NCI-H2107 (cell line): ENCODE measurements at places on chromosomes 7 and 10.

DNA sequence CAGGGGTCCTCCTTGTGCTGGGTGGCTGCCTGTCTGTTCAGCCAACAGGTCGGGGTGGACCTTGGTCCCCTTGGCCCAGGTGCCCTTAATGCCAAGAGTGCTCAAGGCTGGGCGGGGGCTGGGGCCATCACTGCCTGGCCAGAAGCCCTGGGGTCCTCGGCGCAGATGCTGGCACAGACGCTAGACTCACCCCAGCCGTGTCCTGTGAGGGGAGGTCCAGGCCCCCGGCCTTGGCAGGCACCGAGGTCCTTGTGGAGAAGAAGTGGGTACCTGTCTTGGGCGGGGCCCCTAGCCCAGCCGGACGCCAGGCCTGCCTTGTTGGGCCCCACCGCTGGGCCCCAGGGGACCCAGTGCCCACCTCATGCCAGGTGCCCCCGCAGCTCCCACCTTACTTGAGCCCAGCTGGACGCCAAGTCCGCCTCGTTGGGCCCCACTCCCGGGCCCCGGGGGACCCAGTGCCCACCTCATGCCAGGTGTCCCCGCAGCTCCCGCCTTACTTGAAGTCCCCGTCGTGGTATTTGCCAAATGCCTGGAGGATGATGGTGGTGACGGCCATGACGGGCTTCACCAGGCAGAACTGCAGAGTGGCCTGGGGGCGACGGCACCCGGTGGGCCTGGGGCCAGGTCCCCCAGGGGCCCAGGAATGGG, 6.5 kb downstream of the TMEM184A start:
- no peak for DNase-seq

DNA sequence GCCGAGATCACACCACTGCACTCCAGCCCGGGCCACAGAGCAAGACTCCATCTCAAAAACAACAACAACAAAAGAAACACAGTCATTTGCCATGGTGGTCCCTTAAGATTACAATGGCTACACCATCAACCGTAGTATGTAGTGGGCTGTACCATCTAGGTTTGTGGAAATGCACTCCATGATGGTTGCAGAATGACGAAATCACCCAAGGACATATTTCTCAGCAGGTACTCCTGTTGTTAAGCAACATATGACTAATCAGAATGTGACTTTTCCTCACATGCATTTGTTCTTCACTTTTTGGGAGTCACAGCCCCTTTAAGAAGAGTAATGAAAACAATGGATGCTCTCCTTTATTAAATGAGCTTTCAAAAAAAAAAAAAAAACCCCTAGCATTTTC, 11.0 kb downstream of the SVIL start:
- no peak for DNase-seq

DNA sequence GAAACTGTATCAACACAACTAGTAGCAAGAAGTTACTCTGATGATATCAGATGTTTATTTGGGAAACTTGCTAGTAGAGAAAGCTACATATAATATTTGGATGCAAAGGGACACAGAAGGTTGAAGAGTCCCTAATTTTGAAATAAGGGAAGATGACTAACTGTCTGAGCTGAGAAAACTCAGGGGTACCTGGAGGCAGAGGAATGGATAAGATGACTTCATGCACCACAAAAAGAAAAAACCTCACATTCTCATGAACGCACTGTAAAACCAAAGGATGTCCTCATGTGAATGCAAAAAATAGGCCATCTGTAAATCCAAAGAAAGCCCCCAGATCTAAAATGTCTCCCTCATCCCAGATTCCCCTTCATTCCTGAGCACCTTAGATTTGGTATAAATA, 29.3 kb downstream of the PRSS2 start:
- DNase-seq = no peak

GRCh38 chr7:98077762-98078161, 28.9 kb upstream of the LMTK2 start:
- no peak for DNase-seq

DNA sequence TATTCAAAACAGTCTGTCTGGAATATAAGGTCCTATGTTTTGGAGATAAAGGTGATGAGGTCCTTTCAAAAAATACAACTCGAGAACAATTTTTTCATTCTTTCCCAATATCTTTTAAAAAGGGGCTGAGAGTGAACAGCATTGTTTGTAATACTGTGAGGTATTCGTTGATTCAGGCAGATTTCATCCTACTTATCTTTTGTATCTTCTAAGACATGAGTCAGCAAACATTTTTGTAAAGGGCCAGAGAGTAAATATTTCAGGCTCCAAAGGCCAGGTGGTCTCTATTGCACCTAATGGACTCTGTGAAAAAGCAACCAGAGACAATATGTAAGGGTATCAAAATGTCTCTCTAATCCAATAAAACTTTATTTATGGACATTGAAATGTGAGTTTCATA, 8.1 kb upstream of the ANK3 start:
- DNase-seq = no peak

GRCh38 chr7:87364246-87364645, 18.8 kb downstream of the CROT start:
- no peak for DNase-seq

DNA sequence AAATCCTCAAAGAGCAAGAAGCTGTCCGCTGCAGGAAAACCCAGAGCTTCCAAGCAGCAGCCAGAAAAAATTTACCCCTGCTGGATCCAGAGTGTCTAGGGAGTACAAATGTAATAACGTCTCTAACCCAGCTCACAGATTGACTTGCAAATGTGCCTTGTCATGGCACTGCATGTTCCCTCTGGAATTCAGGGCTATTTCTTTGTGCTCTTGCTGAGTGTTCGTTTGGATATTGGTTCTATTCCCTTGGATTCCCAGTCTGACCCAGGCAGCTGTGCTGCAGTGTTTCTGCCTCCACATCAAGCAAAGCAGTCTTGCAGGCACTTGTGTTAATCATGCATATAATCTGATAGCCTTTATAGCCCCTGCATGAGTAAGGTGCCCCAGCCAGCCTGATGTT, 209.9 kb upstream of the GHITM start:
- no peak for DNase-seq

DNA sequence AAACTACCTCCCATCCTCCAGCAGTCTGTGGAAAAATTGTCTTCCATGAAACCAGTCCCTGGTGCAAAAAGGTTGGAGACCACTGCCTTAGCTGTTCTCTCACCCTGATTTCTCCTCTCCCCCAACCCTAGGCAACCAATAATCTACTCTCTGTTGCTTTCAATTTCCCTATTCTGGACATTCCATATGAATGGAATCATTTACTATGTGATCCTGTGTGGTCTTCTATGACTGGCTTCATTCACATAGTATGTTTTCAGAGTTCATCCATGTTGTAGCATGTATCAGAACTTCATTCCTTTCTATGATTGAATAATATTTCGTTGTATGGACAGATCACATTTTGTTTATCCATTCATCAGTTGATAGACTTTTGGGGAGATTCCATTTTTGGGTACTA, 38.3 kb upstream of the DLG5 start:
- no peak for DNase-seq

DNA sequence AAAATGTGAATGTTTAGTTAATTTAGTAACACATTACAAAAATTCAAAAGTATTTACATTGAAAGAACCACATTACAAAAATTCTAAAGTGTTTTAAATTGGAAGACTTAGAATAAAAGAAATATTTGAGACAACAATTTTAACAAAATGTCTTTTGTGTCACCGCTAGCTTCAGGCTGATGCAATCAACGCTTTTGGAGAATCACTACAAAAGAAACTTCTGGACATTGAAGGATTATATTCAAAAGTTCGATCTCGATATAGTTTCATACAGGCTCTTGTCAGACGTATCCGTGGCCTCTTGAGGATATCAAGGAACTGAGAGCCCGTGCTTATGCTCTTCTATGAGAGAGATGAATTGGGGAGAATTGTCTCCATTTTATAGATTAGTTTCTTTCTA, 14.1 kb upstream of the STMP1 start:
- DNase-seq = no peak

DNA sequence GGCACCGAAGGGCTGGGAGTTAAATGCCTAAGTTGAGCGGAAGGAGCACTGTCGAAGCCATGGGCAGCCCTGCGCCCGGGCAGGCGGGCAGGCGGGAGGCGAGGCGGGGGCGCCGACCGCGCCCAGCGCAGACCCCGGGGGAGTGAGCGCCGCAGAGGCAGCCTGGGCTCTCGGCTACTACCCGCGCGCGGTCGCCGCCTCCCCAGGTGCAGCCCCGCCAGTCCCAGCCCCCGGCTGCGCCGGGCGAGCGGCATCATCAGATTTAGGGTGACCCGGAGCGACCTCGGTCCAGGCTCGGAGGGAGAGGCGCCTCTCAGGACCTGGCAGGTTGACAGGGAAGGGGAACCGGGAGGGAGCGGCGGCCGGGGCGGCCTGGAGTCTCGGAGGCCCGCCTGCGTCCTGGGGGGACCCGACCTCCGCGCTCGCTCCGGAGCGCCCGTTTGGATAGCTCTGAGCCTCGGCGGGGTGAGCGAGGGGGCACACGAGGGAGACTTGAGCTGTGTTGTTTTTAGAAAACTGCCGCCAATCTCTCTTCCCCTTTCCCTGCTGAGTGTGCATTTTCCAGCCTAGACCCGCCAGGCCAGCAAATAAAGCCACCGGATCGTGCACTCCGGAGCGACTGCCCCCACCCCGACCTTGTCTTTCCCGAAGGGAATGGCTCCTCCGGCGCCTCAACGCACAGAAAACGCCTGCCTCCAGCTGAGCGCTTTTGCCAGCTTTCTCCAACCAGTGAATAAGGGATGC, 2.3 kb upstream of the NRP1 start:
- DNase-seq = no peak

- no peak for DNase-seq
Observed at GRCh38 chr7:17530741-17531421, 232.4 kb downstream of the AHR start.

DNA sequence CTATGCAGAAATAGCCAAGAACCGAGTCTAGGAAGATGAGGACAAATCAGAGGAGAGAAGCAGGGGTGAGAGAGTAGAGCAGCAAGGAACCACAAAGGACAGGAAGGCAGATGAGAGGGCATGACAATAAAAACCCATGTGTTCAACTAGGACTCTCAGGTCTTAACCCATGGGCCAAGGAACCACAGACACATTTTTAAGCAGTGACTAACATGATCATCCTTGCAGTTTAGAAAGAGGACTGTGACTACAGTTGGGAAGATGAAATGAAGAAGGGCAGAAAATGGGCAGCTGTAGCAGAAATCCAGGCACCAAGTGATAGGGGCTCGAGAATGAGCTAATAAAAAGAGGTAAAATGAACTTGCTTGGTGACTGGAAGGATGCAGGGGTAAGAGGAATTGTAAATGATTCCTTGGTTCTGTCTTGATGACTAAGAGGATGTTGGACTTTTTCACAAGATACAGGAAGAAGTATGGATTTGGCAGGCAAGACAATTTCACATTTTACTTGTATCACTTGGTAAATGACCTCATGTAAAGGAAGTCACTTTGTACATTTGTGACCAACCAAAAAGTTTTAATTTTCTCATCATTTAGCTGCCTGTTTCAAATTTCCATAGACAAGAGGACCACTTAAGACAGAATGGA, 22.8 kb downstream of the SGMS1 start:
- no peak for DNase-seq

DNA sequence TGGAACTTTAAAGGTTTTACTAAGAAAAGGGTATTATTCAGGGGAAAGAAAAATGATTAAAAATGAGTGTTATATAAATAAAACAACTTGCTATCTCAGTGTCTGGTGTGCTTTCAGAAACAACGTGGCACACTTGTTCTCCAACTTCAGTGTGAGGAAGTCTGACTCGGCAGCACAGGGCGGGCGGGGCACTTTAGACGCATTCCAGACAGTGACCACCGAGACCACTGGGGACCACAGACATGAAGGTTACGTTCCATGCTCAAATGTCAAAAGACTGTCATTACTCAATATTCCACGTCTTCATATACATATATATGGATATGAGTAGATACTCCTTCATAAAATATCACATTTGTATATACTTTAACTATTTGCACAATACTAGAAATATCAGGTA, 87.0 kb downstream of the LARP4B start:
- no peak for DNase-seq

DNA sequence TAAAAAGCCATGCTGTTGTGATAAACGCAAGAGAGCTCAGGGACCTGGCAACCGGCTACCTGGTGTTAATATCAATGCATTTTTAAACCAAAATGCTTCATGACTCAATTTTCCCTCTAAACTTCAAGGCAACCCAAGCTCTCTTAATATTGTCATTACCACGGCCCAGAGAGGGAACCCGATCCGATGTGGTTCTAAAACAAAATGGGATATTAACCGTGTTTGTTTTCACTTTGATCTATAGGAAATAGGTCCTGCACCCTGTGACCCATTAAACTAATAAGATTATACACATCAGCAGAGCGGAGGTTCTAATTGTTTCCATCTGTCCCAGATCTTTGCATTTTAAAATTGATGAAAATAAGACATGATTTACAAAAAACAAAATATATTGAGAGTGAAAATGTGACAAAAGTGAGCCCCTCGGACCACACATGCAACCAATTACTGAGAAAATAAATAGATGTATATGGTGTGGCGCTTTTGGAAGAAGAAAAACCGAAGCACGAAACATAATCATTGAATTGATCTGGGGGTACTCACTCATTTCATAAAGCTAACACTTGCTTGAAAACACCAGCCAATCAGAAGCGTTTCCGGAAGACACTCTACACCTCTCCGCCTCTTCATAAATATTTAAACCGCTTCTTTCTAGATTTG, 290.3 kb upstream of the NFE2L3 start:
- DNase-seq = no peak

DNA sequence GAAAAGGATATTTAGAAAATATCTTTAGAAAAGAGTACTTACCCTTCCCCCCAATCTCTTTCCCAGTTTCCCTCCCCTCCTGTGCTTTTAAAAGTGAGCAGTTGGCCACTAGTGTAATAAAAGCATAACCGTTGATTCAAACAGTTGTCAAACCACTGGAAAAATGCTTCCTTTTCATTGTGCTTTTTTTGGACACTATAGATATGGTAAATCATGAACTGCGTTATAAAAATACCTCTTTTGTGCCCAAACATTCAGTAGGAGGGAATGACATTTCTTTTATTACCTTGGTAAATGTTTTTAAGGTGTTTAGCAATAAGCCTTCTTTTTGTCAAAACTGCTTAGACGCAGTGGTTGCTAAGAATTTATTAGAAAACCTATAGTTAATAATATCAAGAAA, 232.4 kb downstream of the SLC25A13 start:
- no peak for DNase-seq

- no peak for DNase-seq
Observed at GRCh38 chr7:114021135-114021534, 102.3 kb upstream of the PPP1R3A start.

GRCh38 chr10:22219308-22219707, 1.5 kb upstream of the EBLN1 start:
- DNase-seq = no peak

- DNase-seq = no peak
Observed at GRCh38 chr10:983971-984655, 4.1 kb upstream of the GTPBP4 start.

- no peak for DNase-seq
Observed at GRCh38 chr10:73788864-73789658, 3.7 kb downstream of the ZSWIM8 start.

GRCh38 chr7:69257592-69257991, 340.7 kb upstream of the AUTS2 start:
- DNase-seq = no peak

DNA sequence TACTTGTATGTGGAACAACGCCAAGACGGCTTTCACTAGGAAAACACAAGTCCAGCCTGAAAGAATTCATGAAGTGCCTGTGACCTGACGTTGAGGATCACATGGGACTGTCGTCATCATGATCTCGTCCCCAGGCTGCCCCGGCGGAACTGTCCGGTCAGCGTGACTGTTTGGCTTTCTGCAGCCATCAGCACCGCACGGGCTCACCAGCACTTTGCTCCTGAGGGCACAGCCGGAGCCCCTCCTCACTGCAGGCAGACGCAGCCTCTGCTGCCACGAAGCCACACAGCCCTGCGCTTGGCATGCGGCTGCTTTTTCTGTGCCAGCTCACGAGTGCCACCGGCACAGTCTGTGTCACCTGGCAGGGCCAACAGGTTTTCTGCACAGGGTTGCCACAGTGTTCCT, 9.4 kb upstream of the GET4 start:
- no peak for DNase-seq
